Activated T-cell treated with anti-CD3 and anti-CD28 coated beads, Interleukin-2, amount 50 U/mL, for 24 hours (primary cell): ENCODE measurements at places on chromosomes 1 and 21.

DNA sequence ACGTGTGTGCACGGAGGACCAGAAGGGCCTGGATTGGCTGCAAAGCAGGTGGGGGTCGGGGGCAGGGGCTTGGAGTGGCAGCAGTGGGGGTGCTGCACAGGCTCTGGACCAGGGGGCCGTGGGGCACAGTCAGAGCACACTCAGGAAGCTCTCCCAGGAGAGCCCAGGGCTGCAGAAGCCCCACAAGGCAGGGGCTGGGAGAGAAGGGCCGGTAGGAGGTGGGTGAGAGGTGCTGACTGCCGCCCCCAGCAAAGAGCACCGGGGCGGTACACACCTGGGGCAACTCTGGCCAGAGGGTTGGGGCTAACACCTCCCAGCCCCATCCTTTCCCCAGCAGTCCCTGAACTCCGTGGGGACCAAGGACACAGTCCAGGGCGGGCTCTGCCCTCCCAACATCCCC is 13.9 kb downstream of the CHD5 start:
- DNase-seq: no peak

DNA sequence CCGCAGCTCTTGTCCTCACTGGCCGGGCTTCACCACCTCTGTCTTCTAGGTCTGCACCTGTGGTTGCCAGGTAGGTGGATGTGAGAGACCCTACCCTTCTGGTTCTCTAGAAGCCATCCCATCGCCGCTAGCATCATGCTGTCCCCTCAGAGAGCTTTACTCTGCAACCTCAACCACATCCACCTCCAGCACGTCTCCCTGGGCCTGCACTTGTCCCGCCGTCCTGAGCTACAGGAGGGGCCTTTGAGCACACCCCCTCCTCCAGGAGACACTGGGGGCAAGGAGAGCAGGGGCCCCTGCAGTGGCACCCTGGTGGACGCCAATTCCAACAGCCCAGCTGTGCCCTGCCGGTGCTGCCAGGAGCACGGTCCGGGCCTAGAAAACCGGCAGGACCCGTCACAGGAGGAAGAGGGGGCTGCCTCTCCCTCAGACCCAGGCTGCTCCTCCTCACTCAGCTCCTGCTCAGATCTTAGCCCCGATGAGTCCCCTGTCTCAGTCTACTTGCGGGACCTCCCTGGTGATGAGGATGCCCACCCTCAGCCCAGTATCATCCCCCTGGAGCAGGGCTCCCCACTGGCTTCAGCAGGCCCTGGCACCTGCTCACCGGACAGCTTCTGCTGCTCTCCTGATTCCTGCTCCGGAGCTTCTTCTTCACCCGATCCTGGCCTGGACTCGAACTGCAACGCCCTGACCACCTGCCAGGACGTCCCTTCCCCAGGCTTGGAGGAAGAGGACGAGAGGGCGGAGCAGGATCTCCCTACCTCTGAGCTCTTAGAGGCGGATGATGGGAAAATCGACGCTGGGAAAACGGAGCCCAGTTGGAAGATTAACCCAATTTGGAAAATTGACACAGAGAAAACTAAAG is 1.2 kb downstream of the RUSC1 start:
- no peak for DNase-seq

GRCh38 chr1:112995890-112996289 is 39.9 kb upstream of the SLC16A1 start:
- no peak for DNase-seq

DNA sequence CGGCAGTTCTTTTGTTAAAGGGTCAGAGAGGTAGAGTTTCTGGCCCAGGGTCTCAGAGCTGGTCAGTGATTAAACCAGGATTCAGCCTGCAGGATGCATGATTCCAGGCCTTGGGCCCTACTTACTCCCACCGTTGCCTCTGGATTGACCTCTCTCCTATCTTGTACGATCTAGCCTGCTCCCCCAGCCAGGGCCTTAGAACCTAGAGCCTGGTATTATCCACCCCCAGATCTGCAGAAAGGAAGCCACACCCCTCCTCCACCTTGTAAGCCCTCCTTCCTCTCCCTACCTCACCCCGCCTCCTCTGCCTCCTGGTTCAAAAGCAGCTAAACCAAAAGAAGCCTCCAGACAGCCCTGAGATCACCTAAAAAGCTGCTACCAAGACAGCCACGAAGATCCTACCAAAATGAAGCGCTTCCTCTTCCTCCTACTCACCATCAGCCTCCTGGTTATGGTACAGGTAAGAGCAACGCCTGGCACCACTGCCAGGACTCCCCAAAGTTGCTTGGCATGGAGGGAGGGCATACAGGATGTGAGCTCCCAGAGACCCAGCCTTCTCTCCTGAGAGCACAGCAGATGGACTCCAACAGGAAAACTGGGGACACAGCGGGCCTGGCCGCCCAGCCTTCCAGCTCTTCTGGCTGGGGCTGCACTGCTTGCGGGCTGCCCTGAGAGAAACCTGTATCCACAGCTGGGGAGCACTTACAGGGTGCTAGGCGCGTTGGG is at the start of gene CD52:
Gene CD52, plus strand, starts transcription at position 347 of the 726 bp plus-strand sequence. Its CDS starts 60 bp downstream, at position 407.
- peak; percentile 76 for DNase-seq

- DNase-seq: no peak
Observed at GRCh38 chr1:193210996-193211395, 24.6 kb upstream of the B3GALT2 start.

GRCh38 chr1:96016219-96016618 is 705.4 kb upstream of the PTBP2 start:
- DNase-seq: no peak

GRCh38 chr1:36137226-36137625 is 12.1 kb downstream of the TRAPPC3 start:
- no peak for DNase-seq

DNA sequence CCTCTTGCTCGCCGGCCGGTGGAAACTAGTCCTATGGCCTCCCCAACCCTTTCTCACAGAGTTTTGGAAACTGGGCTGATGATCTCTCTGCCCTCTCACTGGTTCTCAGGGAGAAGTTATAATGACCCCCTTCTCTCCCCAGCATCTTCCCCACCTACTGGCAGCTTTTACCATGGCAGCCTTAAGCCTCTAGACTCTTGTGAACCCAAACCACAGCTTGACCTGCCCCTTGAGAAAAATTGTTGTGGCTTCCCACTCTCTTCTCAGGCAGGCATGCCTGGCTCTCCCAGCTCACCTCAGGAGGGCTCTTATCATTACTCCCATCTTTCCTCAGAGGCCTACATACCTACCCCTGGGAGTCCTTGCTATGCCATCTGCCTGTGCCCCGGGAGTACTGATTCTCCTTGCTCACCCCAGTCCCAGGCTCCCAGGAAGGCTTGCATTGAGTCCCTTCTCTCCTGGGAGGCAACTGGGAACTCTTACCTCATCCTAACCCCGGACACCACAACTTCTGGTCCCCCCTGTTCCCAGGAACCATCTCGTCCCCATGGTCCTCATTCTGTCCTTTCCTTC is 1.6 kb downstream of the NSUN4 start:
- no peak for DNase-seq

- no peak for DNase-seq
Observed at GRCh38 chr1:103514920-103515503, 10.5 kb upstream of the RNPC3 start.

GRCh38 chr1:25485536-25486411 is 55.1 kb downstream of the MACO1 start:
- DNase-seq: no peak

DNA sequence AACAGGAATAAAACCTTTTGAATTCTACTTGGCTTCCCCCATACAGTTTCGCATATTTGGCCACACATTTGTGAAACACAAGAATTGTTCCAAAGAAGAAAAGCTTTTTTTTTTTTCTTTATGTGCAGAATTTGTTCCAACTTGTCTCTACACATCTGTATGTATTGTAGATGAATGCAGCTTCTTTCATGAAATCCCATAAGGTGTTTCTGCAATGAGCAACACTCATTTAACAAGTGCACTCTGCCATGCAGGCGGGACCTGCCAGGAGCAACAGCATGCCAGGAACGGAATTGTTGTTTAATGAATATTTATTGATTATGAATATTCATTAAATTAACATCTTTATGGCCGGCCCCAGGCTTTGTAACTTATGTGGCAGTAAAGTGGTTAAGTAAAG is 1075.0 kb downstream of the TTLL7 start:
- DNase-seq: no peak

DNA sequence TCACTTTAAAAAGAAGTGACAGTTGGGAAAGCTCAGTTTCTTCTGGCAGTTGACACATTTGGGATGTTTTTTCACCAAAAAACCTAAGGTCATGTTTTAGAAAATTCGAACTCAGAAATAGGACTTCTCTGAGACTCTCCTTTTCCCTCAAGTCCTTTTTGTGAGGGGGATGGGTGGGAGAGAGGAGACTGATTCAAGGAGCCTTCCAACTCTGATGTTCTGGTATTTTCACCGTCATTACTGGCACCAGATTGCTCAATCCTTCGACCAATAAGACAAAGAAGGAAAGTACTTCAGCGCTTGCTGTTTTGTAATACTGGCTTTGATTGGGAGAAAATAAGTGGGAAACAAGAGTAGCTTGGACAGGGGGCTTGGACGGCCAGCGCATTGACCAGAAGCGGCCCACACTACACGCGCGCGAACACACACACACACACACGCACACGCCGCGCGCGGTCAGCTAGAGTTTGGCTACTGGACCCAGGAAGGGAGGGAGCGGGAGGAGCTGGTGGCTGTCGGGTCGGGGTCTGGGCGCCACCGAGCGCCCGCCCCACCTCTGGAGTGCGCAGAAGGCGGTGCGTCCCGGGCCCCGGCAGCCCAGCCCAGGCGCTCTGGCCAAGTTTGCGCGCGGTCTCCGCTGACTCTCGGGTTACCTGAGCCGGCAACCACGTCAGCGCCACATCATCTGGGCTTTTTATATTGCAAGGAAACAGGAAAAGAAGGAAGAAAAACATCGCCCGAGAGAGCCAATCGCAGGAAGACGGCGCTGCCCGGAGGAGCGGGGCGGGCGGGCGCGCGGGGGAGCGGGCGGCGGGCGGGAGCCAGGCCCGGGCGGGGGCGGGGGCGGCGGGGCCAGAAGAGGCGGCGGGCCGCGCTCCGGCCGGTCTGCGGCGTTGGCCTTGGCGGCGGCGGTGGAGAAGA is at the start of gene KCNK1:
Gene KCNK1, plus strand, starts transcription at position 855 of the 921 bp plus-strand sequence. Its CDS starts 66 bp downstream, at position 921.
- no peak for DNase-seq

DNA sequence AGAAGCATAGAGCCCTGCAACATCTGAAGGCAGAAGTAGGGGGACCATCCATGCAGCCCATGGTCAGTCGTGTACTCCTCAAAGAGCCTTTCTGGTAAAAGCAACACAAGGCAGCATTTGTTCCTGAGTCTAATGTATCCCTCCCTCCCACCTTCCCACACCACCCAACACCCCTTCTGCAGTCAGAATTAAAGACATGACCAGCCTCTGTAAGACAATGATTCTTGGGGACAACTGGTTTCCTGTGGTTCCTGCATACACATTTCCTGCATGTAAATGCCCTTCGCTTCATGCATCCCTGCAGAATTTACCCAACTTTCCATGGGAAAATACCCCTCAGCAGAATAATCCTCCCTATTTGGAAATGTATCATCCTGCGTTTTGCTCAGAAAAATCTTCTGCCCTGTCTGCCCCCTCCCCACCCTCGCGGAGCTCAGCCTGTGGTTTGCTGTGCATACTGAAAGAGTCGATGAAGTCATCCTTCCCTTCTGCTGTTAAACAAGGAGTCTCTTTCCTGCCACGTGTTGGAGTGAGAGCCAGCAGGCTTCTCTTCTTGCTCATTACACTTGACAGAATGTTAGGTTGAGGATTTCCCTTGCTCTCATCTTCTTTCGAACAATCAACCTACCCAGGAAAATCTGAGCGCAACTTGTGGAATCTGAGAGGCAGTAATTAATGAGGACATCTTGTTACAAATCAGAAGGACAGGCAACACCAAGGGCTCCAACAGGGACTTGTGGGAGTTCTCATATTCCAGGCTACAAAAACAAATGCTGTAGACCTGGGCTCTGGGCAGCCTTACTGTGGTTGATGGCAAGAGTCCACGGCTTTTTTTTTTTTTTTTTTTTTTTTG is 4.7 kb downstream of the TNN start:
- DNase-seq: peak; percentile 38

DNA sequence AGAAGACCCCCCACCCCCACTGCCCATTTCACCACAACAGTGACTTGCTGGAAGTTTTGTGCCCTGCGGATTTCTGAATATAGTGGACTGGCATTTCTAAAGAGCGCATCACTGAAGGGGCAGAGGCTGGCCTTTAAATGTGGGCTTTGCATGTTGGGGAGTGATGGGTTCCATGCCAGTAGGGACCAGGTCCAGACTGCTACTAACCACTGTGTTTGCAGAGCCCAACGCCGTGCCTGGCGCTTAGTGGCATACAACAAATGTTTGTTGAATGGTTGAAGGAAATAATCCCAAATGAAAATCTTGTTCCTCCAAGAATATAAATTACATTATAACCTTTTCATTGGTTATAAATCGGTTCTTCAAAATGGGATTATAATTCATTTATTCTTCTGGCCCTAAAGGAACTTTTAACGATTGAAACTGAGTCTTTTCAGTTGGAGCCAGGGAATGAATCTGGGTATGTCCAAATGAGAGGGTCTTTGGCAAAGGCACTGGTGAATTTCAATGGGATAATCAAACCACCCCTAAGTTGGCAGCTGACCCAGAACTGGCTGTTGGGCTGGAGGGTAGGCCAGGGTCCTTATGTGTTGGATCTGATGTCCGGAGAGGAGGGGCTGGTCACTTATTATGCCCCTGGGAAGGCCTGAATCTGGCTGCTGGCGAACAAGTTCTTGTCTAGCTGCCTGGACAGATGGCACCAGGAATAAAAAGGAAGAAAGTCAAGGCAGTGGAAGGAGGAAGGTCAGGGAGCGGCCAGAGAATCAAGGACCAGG is 13.8 kb upstream of the SDHB start:
- DNase-seq: no peak

DNA sequence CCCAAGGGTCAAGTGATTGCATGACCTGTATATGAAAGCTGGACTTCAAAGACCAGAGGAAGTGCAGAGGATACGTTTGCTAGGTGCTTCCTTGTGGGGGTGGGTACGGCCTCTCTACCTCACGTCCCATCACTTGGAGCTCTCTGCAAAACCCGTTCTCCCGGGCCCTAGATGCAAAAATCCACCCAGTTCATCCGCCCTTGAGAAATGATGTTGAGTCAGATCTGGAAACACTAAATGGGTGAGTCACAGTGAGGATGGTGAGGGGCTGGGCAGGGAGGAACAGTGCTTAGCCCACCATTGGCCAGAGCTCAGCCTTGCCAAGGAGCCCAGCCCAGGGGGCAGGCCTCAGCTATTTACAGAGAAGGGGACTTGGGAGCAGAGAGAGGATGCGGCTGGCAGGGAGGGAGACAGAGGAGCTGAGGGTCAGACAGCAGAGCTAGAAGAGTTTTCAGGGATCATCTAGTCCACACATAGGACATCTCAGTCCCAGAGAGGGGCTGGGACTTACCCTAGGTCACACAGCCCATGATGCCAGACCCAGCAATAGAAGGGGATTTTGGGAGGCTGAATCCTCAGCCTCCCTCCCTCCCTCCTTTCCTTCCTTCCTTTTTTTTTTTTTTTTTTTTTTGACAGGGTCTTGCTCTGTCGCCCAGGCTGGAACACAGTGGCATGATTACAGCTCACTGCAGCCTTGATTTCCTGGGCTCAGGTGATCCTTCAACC is 14.6 kb downstream of the ARHGEF10L start:
- DNase-seq: no peak

DNA sequence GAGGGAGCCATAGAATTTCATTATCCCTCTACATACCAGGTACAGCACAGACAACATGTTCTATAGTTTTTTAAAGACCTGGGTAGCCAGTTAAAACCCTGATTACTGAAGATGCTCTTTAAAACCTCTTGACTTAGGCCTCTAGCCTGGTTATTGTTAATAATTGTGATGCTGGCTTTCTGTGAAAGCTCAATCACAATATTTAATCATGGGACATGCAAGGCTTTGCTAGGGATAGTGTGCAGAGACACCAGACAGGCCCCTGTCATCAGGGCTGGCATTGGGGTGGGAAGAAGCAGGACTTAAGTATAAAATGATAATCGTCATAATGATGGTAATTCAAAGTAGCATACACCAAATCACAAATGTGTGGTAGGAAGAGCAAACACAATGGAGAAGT is 274.4 kb downstream of the PTBP2 start:
- DNase-seq: no peak

- no peak for DNase-seq
Observed at GRCh38 chr1:81432654-81433109, 368.1 kb upstream of the ADGRL2 start.
